Activated CD8-positive, alpha-beta memory T cell treated with anti-CD3 and anti-CD28 coated beads for 1 hour (primary cell): ENCODE measurements at places on chromosomes 4 and X.

DNA sequence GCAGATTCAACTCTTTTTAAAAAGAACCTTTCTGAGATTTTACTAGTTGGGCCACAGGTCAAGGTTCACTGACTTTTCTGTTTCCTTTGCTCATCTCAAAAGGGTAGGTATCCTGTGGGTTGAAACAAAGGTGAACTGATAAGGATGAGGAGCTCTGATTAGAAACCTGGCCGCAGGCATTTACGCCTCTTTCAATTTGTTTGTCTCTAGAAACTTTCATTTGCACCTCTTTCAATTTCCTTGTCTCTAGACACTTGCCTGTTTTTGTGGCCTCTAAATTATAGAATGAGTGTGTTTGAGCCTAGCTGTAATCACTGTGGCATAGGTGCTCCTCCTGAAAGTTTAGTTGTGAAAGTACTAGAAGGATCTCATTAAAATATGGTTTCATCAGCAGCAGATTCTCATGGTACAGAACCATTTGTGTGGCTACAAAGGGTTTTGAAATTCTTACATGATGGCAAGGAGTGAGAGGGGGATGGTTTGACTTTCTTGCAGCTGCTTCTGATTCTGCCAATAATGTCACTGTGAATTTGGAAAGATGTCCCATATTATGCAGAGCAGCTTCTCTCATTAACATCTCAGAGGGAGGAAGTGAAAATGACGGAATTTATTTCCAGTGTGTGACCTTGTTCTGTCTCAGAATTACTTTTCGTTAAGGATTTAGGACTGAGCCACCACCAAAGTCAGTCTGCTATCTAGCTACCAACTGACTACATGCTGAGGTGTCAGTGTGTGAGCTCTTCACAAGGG is 142.2 kb downstream of the SH2D1A start:
- DNase-seq = no peak

GRCh38 chr4:170697845-170698244 is 608.1 kb upstream of the AADAT start:
- no peak for DNase-seq

- peak; percentile 19 for DNase-seq
Observed at GRCh38 chrX:154013614-154014360, 5.9 kb downstream of the IRAK1 start.

DNA sequence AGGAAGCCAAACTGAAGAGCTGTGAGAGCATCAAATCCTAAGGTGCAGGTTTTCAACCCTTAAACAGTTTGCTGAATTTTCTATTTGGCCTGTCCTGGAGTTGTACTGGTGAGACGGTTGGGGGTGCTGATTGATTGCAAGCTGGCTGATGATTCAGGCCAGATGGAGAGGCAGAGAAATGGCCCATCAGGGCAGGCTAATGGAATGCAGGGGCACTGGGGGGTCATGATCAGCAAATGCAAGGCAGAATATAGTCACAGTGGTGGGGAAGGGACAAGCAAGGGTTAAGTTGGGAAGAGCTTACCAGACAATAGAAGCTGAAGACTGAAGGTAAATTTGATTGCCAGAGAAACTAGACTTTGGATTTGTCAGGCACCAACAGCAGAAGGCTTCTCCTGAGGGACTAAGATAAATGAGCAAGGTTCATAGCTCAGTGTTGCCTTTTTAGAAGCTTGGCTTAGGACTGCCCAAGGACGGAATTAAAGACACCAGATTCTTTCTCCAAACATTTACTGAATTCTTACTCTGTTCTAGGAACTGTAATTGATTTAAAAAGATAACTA is 4.3 kb upstream of the AADAT start:
- DNase-seq = no peak

GRCh38 chr4:138507522-138507921 is 265.4 kb upstream of the SLC7A11 start:
- DNase-seq = no peak

GRCh38 chr4:187479511-187479910 is 516.1 kb upstream of the ZFP42 start:
- DNase-seq = no peak

- DNase-seq = no peak
Observed at GRCh38 chr4:184849185-184849584, 23.4 kb upstream of the ACSL1 start.

DNA sequence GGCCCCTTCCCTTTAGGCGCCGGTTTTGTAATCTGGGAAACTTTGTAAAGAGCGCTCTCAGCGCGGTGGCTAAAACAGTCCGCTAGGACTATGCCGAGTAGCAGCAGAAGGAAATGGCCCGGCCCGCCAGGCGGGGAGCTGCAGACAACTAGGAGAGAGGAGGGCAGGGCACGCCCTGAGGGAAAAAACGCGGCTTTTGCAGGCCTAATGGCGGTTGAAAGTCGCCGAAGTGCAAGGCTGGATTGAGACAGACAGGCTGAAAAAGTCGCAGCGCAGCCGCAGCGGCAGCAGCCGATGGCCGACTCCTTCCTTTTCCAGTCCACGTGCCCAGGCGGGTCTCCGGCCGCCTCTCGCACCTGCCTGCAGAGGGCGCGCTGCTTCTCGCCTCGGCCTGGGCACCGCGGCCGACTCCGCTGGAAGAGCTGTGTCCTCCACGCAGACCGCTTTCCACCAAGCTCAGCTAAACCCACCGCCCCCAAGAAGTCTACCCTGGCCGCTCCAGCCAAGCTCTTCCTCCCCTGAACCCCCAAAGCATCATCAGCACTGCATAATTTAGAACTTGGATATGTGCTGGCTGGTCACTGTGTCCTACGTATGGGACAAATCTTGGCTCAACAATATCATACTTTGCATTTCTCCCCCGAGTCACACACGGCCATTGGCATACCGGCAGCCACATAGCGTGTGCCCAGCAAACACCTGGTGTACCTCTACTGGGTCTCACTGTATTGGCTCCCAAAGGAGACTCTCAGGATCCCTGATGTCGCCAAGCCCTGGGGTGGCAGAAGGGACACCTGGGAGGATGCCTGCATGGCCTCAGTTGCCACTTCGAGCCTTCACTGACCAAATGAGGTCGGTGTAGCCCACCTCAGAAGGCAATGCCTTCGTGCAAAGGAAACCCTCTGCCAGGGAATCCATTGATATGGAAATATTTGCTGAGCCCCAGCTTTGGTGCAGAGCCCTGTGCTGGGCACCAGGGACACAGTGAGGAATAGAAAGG is 14.5 kb downstream of the SLC25A5 start:
- peak; percentile 32 for DNase-seq
